ENCODE measurements at places on chromosomes 2 and 18.
A peak's percentile ranks its signal among the peaks of the same experiment; 100 is the strongest.

GRCh38 chr18:76895498-76895897, 73.1 kb downstream of the ZNF236 start:
- no peak overlapping the region for H3K27ac ChIP-seq
- no peaks in the 10 kb centered on the region for H3K27me3 ChIP-seq
- peaks cover 48% of the 10 kb centered on the region for H3K36me3 ChIP-seq
- H3K4me1 ChIP-seq, result no peaks in the 10 kb centered on the region
- DNase-seq, result no peak
- no peak overlapping the region for H3K4me3 ChIP-seq

GRCh38 chr2:105052773-105053172, 14.9 kb downstream of the MRPS9 start:
- peaks cover 34% of the 10 kb centered on the region for H3K36me3 ChIP-seq
- DNase-seq, result no peak
- H3K4me1 ChIP-seq, result no peaks in the 10 kb centered on the region
- no peaks in the 10 kb centered on the region for H3K27me3 ChIP-seq
- no peak overlapping the region for H3K27ac ChIP-seq

DNA sequence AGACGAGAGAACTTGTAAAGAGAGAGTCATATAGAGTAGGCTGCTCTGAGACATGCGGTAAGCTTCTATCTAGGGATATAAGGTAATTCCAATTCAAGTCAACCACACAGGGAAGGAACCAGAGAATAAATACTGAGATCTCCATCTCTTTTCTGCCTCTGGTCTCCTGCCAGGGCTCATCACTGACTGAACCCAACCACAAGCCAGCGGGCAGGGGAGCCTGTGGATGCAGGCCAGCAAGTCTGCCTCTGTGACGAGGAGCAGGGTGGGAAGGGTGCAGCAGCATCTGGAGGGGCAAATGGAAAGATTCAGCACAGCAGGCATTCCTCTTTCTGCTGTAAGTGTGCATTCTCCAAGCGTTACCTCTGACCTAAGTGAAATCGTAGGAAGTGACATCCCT, 82.2 kb downstream of the ICOS start:
- H3K4me3 ChIP-seq, result no peak overlapping the region
- peaks cover 4% of the 10 kb centered on the region for H3K36me3 ChIP-seq
- no peaks in the 10 kb centered on the region for H3K27me3 ChIP-seq
- no peak for DNase-seq
- no peak overlapping the region for H3K27ac ChIP-seq

GRCh38 chr2:166167449-166167848, 39.6 kb upstream of the SCN1A start:
- H3K4me1 ChIP-seq, result no peaks in the 10 kb centered on the region
- no peak overlapping the region for H3K27ac ChIP-seq
- no peaks in the 10 kb centered on the region for H3K36me3 ChIP-seq
- no peaks in the 10 kb centered on the region for H3K27me3 ChIP-seq
- no peak for DNase-seq

DNA sequence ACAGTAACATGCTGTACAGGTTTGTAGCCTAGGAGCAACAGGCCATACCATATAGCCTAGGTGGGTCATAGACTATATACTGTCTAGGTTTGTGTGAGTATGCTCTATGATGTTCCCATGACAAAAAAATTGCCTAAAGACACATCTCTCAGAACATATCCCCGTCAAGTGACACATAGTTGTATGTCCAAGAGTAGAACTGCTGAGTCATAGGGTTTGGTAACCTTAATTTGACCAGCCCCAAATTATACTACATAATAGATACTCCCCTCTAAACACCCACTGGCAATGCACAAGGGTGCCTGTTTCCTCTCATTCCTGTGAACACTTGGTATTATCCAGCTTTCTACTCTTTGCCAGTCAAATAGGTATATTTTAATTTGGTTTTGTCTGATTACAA, 161.6 kb downstream of the LCLAT1 start:
- peaks cover 4% of the 10 kb centered on the region for H3K36me3 ChIP-seq
- H3K4me3 ChIP-seq, result no peak overlapping the region
- no peaks in the 10 kb centered on the region for H3K4me1 ChIP-seq
- no peaks in the 10 kb centered on the region for H3K27me3 ChIP-seq
- no peak for DNase-seq
- no peak overlapping the region for H3K27ac ChIP-seq

DNA sequence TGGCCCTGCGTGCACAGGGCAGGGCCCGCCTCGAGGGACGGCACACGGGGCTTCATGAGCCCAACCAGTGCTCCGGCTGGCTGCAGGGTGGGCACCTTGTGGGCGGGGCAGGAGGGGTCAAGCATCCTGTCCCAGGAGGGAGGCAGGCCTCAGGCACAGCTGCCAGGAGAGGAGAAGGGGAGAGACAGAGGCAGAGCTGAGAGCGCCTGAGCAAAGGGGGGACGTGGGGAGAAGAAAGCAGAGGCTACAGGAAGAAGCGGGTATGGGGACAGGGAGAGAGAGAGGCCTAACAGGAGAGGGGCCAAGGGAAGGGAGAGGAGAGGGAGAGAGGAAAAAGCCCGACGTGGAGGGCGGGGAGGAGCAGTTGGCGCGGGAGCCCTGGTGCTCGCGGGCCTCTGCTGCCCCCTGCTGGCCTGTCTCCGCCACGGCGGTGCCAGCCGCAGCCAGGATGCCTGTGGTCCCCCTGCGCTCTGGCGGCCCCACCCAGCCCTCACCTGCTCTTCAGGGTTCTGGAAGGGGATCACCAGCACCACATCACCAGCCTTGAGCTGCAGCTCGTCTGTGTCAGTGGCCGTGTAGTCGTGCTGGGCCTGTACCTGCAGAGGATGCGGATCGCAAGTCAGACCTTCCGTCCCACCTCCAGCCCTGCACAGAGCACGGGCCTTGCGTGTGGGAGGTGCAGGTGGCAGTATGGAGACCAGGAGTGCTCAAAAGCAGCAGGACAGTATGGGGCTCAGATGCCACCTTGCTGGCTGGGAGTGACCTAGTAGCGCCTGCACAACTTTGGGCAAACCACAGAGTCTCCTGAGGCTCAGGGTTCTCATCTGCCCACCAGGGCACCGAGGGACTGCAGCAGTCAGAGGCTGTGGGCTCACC, 56.8 kb downstream of the BIN1 start:
- peaks cover 15% of the 10 kb centered on the region for H3K36me3 ChIP-seq
- H3K4me1 ChIP-seq, result peaks cover 4% of the 10 kb centered on the region
- no peak overlapping the region for H3K4me3 ChIP-seq
- peak overlapping the region; percentile 43 for H3K27ac ChIP-seq
- peak; percentile 71 for DNase-seq
- no peaks in the 10 kb centered on the region for H3K27me3 ChIP-seq

- H3K27me3 ChIP-seq, result no peaks in the 10 kb centered on the region
- H3K36me3 ChIP-seq, result peaks cover 16% of the 10 kb centered on the region
- H3K4me3 ChIP-seq, result no peak overlapping the region
- H3K4me1 ChIP-seq, result peaks cover 46% of the 10 kb centered on the region
- no peak overlapping the region for H3K27ac ChIP-seq
Observed at GRCh38 chr2:212960336-212960735, 191.1 kb downstream of the IKZF2 start.

DNA sequence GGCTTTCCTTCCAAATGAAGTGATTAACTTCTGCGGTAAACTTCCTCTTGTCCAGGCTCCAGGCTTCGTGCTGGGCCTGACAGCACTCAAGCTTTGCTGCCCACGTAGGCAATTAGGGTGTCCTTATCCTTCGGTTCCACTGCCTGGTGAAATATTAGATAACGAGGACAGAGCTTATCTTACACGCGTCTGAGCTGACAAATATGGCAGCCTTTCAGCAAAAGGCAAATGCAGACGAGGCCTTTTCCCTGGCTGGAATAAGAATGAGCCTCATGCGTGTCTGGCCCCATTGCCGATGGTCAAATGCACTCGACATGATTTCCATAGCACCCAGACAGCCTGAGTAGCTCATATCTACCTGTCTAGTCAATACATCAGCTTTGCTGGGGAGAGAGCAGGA, 141.5 kb downstream of the FAM210A start:
- H3K27me3 ChIP-seq, result no peaks in the 10 kb centered on the region
- no peak for DNase-seq
- H3K4me1 ChIP-seq, result peaks cover 81% of the 10 kb centered on the region
- no peak overlapping the region for H3K27ac ChIP-seq
- no peak overlapping the region for H3K4me3 ChIP-seq
- peaks cover 24% of the 10 kb centered on the region for H3K36me3 ChIP-seq

GRCh38 chr2:159521272-159521671, 95.1 kb downstream of the BAZ2B start:
- H3K4me3 ChIP-seq, result no peak overlapping the region
- no peaks in the 10 kb centered on the region for H3K36me3 ChIP-seq
- no peaks in the 10 kb centered on the region for H3K27me3 ChIP-seq
- no peak for DNase-seq
- no peak overlapping the region for H3K27ac ChIP-seq

GRCh38 chr2:215750763-215751162, 262.6 kb downstream of the MREG start:
- H3K4me1 ChIP-seq, result peaks cover 16% of the 10 kb centered on the region
- DNase-seq, result peak; percentile 46
- no peak overlapping the region for H3K4me3 ChIP-seq
- peaks cover 20% of the 10 kb centered on the region for H3K27me3 ChIP-seq
- no peak overlapping the region for H3K27ac ChIP-seq

- peaks cover 79% of the 10 kb centered on the region for H3K36me3 ChIP-seq
- peak overlapping the region; percentile 62 for H3K27ac ChIP-seq
- H3K4me1 ChIP-seq, result peaks cover 70% of the 10 kb centered on the region
Observed at GRCh38 chr2:230216489-230216888, 3.3 kb downstream of the SP110 start.

DNA sequence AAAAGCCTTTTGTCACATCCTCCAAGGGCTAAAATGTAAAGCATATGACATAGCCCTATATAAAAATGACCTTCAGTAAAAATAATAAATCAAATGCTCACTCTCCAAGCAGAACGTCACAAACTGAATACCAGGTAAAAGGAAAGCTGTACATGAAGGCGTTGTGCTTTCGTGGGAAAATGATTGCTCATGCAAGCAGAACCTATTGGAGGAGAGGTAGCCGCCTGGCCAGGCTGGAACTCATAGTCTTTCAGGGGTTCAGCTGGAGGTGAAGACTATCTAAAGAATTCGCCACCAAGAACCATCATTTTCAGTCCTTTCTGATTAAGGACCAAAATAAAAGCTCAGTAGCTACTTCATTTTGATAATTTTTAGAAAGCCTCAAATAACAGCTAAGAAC, 44.7 kb downstream of the ANKRD44 start:
- H3K27ac ChIP-seq, result peak overlapping the region; percentile 75
- H3K4me1 ChIP-seq, result peaks cover 97% of the 10 kb centered on the region
- no peaks in the 10 kb centered on the region for H3K27me3 ChIP-seq
- peaks cover 42% of the 10 kb centered on the region for H3K36me3 ChIP-seq
- H3K4me3 ChIP-seq, result peak overlapping the region; percentile 52

DNA sequence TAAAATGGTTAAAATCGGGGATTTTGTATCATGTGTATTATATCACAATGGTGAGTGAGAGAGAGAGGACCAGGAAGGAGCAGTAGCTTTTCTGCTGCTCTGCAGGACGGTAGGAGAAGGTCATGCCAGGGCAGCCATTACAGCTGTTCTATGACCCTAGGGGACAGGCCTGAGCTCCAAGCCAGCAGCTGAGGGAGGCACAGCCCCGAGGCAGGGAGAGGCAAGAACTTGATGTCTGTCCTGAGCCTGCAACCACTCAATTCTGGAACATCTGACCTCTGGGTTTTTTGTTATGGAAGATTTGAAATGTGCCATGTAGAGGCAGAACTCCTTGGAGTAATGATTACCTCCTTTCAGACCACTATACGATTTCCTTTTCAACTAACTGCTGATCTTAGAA, 135.8 kb upstream of the SH3BP4 start:
- H3K4me3 ChIP-seq, result no peak overlapping the region
- no peaks in the 10 kb centered on the region for H3K4me1 ChIP-seq
- no peak for DNase-seq
- peaks cover 2% of the 10 kb centered on the region for H3K27me3 ChIP-seq

DNA sequence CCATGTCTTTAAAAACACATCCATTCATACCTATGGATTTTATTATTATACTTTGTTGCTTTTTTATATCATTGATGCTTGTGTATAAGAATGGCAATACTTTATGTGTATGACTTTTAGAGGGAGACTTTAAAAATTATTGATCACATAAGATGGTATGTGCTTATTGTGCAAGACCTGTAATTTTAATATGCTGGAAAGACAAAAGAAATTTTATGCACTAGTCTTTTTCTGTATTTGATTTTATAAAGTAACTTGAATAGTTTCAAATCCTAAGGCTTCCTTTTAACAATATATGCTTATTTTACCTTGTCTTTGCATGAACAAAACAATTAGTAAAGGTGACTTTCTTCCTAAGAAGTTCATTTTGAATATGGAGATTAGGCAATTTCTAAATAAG, 226.4 kb downstream of the PARD3B start:
- no peaks in the 10 kb centered on the region for H3K4me1 ChIP-seq
- H3K4me3 ChIP-seq, result no peak overlapping the region
- DNase-seq, result no peak
- peaks cover 7% of the 10 kb centered on the region for H3K27me3 ChIP-seq
- no peaks in the 10 kb centered on the region for H3K36me3 ChIP-seq

- no peaks in the 10 kb centered on the region for H3K4me1 ChIP-seq
- H3K27me3 ChIP-seq, result no peaks in the 10 kb centered on the region
- H3K4me3 ChIP-seq, result no peak overlapping the region
- no peaks in the 10 kb centered on the region for H3K36me3 ChIP-seq
Observed at GRCh38 chr2:7867867-7868266, 814.0 kb upstream of the ID2 start.

DNA sequence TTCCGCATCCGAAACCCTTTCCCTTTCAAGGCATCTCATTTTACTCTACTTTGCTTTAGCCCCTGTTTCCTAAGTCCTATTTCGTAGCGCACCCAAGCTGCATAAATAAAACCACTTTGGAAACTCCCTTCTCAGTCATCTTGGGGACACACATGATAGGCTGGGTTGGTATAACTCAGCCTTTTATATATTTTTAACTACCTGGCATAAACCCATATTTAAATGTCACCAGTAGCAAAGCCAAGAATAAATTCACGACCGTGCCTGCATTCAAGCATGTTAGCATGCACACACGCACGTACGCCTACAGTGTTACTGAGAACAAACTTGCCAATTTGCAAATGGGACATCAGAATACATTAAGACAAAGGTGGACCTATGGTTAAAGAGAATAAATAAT, 564.7 kb upstream of the PIK3C3 start:
- DNase-seq, result no peak
- no peaks in the 10 kb centered on the region for H3K36me3 ChIP-seq
- no peak overlapping the region for H3K4me3 ChIP-seq
- H3K27me3 ChIP-seq, result no peaks in the 10 kb centered on the region

- peaks cover 26% of the 10 kb centered on the region for H3K4me1 ChIP-seq
- DNase-seq, result no peak
- H3K36me3 ChIP-seq, result peaks cover 42% of the 10 kb centered on the region
- no peaks in the 10 kb centered on the region for H3K27me3 ChIP-seq
Observed at GRCh38 chr2:128196026-128196425, 105.0 kb downstream of the UGGT1 start.

Measured in activated CD8-positive, alpha-beta T cell treated with anti-CD3 and anti-CD28 coated beads, Interleukin-2, amount 10 ng/mL, durations not matched to agents 7 days and 5 days (primary cell).